Activated gamma-delta T cell treated with anti-CD3 and anti-CD28 coated beads, Interleukin-2, amount 50 U/mL, for 16 hours (primary cell): ENCODE measurements at places on chromosomes 7 and 10.

DNA sequence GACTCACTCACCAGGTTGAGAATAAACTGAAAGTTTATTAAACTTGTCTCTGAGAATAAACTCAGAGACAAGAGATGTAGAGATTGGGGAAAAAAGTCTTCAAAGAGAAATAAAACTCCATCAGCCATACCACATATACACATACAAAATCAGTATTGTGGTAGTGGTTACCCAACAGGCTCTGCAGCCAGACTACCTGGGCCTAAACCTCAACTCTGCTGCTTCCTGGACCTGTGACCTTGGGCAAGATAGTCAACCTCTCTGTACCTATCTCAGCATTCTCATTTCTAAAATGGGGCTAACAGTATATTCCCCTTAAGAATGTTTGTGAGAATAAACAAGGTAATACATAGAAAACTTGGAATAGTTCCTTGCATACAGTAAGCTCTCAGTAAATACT is 15.3 kb downstream of the TPK1 start:
- no peak for DNase-seq

DNA sequence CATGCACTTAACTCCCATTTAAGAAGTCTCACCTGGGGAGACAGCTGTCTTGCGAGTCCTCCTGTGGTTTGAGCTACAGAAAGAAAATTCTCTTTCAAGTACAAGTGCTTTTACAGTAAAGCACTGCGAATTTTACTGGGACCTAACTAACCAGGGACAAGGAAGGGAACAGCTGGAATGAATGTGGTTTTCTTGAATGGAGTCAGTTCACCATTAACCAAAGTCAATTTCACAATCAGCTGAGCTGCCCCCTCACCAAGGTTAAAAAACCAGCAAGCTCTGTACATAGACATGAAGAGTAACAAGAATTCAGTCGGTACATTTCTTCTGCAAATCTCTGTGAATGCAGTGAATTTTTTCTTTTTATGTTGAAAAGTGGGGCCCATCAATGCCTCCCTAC is 56.3 kb downstream of the GFRA1 start:
- DNase-seq = no peak

GRCh38 chr7:21763818-21764217 is 181.9 kb downstream of the CDCA7L start:
- no peak for DNase-seq

DNA sequence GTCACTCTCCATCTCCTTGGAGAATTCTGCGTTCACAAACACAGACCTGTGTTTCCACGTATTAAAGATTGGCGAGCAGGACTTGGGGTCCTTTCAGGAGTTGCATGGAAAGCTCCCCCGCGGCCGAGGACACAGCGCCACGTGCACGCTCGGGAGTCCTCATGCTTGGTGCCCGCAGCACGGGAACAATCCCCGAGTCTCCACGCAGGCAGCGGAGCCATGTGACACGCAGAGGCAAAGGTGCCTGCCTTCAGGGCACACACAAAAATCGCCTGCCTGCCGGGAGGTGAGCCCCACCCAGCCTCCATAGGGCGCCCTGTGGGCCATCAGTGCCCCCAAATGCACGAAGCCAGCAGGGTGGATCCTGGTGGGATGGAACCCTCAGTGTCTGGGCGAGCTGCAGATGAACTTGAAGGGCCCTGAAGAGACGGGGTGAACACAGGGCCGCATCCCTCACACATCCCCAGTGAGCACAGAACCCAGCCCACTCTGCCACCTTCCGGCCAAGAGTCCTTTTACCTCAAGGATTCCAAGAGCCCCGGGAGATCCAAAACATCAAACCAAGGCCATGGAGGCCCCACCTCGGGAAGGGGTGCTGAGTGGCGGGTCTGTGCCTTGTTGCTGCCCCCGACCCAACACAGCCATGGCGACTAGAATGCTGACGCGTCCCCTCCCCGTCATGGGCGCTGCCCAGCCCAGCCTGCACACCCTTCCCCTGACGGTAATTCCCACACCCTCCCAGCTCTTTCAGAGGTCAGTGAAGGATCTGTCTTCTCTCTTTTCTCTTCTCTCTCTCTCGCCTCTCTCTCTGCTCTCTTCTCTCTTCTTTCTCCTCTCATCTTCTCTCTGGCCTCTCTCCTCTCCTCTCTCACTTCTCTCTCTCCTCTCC is 55.9 kb downstream of the CFAP46 start:
- no peak for DNase-seq

DNA sequence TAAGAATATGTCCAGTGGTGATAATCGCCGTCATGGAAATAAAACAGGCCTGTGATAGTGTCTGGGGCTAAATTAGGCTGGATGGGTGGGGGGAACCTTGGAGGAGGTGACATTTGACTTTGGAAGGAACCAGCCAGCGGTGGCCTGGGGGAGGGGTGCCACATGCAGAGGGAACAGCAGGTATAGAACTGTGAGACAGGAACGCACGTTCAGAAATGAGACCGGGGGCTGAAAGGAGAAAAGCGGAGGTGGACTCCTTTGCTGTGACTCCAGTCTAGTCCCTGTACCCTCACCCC is 2.6 kb upstream of the CYP26A1 start:
- DNase-seq = no peak

DNA sequence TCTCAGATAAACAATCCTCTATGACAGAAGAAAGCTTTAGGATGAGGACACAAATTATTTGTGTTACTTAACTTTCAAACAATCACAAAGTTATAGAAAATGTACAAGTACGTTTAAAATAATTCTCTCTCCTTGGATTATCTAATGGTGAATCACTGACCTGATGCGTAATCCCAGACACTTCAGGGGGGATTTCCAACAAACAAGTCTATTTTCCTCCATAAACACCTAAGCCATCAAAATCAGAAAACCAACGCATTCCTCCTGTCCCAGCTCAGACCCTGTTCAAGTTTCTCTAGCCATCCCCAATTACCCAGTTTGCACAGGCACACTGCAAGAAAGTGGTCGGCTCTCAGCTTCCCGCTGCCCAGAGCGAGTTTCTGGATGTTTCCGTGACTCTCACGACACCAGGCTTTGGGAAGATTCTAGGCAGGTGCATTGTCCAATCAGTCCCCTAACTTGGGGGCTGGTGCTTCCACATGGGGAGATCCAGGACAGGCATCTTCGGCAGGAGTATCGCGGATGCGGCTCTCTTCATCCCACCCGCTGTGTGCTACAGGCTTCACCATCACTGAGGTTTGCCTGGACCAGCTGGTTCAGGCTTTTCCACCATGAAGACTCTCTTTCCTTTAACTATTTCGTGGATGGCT is 200.0 kb downstream of the ZMYND11 start:
- DNase-seq = no peak

DNA sequence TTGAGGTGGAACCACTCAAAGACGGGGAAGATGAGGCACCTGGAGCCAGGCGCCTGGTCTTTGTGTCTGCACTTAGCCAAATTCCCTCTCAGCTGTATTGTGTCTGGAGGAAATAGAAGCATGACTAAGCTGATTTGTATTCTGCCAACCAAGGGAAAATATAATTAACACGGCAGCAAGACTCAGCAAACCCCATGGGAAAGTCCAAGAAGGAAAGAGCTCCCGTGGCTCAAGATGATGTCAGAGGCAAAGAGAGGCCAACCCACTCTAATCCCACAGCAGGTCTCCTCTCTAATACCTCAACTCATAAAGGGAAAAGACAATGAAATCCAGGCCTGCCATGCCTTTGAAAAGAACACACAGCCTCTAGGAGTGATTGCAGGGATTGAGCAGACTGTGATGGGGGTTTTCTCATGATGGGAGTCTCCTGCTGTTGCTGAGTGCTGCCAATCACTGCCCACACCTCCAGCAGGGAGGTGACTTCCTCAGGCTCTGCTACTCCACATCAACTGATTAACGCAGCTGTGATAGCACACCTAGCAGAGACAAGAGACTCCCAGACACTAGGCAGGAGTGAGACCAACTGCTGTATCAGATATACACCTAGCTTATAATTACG is 255.5 kb upstream of the C7orf33 start:
- DNase-seq = no peak

GRCh38 chr10:66398669-66399068 is 527.2 kb upstream of the LRRTM3 start:
- DNase-seq = no peak

DNA sequence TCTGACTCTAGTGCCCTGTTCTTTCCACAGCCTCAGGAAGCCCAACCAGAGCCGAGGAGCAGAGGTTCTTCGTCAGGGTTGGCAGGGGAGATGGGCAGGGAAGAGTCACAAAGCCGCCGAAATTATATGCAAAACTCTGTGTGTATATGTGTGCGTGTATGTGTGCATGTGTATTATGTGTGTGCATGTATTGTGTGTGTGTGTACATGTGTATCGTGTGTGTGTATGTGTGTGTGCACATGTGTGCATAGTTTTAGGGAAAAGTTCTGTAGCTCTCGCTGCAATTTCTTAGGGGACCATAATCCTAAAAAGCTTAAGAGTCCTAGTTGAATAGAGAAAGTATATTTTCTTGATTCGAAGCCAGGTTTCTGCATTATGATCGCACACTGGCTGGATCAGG is 17.0 kb downstream of the DNAJB12 start:
- no peak for DNase-seq

GRCh38 chr10:92290076-92290836 is 622 bp downstream of the CPEB3 start:
- peak; percentile 5 for DNase-seq

DNA sequence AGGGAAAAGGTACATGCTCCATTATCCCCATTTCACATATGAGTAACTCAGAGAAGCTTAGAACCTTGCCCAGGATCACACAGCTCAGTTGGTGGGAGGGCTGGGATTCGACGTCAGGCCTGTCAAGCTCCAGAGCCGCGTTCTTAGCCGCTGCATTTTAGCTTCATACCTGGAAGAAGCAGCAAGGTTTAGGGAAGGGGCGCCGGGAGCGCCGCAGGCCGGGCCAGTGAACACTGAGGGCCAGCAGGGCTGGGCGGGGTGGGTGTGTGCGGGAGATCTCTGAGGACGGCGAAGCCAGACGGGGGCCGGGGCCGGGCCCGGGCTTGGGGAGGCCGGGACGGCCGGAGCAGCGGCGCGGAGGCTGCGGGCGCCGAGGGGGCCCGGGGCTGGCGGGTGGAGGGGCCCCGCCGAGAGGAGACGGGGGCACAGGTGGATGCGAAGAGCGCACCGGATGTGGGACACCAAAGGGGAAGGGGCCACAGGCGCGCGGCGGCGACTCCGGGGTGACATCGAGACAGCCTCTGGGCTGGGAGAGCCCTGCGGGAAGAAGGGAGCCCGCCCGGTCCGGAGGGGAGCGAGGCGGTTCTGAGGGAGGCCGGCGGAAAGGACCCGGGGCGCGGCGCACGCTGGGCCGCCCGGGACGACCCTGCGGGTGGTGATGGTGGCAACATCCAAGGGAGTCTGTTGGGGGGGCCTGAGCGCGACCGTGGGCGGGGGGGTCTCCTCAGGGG is 498 bp downstream of the NDST2 start:
- DNase-seq = peak; percentile 41

DNA sequence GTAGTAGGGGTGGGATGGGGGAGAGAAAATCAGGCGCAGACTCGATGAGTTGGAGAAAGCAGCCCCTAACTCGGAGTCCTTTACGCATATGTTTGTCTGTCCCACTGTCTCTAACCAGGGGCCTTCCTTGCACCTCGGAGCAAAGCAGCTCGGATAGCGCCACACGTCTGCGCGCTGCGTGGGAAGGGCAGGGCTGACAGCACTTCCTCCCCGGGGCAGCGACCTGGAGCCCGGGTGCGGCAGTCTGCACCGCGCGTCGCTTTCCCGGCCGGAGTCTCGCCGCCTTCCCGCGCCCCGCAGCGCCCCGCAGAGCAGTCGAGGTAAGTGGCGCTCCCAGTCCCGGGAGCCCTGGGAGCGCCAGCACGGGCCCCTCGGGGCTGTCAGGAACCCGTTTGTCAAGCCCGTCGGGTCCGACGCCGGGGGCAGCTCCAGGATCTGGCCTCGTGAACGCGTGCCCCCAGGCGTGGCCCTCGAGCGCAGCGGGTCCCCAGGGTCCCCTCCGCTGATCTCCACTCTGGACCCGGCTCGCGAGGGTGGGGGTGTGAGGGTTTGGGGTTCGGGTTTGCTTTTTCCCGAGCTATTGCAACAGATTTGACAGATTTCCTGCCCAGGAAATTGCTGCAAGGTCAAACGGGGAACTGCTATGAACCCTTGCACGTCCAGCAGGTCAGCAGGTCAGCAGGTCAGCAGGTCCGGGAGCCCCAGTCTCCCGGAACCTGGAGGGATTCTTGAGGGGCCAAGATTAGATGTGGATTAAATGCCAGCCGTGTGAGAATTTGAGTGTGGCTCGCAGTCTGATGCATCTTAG is 597 bp downstream of the APBB1IP start:
- DNase-seq = peak; percentile 56

- DNase-seq = no peak
These were observed 46.7 kb downstream of the FZD1 start for GRCh38 chr7:91310830-91311460.

- DNase-seq = no peak
These were observed 182.1 kb downstream of the ZMYND11 start for GRCh38 chr10:317271-317769.

DNA sequence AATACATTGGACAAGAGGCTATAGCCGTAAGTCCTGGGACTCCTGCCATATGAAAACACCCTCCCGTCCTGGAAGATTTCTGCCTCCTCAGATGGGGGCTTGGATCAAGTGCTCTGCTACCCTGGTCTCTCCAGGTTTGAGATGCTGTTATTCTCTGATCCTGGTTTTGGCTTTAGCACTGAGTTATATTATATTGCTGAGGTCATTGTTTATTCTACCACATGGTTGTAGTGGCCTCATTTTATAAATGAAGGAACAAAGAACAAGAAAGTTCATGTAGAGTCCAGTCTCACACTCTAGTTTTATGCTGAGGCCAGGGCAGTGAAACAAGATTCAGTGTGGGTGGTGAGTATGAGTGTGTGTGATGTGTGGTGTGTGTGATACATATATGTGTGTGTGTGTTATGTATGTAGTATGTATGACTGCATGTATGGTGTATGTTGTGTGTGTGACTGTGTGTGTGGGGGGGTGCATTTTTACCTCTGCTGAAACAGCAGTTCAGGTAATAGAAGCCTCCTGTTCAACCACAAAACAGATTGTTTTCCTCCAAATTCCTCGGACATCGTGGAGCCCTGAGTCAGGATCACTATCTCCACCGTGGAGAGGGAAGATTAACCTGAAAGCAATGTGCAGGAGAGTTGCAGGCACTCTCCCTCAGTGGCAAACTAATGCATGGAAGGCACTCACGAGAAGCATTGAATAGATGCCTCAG is 80.7 kb downstream of the C7orf25 start:
- no peak for DNase-seq

- DNase-seq = no peak
These were observed 87.8 kb downstream of the LCOR start for GRCh38 chr10:96919785-96920430.

DNA sequence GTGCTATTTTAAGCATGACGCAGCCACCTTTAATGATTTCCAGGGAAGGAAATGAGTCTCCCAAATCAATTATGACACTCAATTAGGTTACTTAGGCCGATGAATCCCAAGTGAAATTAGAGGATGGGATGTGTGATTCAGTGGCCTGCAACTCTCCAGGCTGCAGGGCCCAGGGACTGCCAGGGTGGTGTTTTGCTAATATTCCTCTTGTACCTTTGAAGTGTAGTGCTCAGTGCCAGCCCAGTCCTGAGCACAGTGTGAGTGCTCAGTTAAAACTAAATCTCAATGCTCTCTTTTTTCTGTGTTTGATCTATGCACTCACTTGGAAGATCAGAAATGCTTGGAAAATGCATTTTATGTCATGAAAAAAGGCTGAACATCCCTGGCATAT is 51.6 kb downstream of the SEM1 start:
- DNase-seq = no peak

GRCh38 chr10:18351421-18351820 is 211.2 kb downstream of the CACNB2 start:
- DNase-seq = no peak

GRCh38 chr10:109914966-109915365 is 8.3 kb downstream of the XPNPEP1 start:
- peak; percentile 31 for DNase-seq

- DNase-seq = no peak
These were observed 27.0 kb downstream of the ZNF438 start for GRCh38 chr10:31004611-31005193.
